SJSA1 (cell line): ENCODE measurements at places on chromosomes 12 and 14.

DNA sequence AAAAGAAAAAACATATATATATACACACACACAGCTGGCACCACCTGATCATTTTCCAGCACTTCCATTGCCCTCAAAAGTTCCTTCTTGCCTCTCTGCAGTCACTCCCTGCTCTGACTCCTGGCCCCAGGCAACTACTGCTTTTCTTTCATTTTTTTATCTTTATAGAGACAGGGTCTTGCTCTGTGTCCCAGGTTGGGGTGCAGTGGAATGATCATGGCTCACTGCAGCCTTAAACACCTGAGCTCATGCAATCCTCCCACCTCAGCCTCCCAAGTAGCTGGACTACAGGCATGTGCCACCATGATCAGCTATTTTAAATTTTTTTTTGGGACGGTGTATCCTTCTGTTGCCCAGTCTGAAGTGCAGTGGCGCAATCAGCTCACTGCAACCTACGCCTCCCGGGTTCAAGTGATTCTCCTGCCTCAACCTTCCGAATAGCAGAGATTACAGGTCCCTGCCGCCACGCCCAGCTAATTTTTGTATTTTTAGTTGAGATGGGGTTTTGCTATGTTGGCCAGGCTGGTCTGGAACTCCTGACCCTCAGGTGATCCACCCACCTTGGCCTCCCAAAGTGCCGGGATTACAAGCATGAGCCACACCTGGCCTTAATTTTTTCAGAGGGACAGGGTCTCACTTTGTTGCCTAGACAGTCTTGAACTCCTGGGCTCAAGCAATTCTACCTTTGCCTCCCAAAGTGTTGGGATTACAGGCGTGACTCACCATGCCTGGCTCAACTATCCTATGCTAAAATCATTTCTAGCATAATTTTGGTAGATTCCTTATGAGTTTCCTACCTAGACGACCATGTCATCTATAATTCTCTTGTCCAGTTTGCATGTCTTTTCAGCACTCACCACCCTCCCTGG, 7.8 kb downstream of the HSP90AA1 start:
- no peaks in the 10 kb centered on the region; the same call in 1 of the 2 replicates for H3K27me3 ChIP-seq
- peaks cover 66% of the 10 kb centered on the region for H3K36me3 ChIP-seq
- DNase-seq: no peak
- H3K4me1 ChIP-seq: peaks cover 10% of the 10 kb centered on the region
- H3K4me3 ChIP-seq: no peak overlapping the region
- no peak overlapping the region for H3K27ac ChIP-seq

DNA sequence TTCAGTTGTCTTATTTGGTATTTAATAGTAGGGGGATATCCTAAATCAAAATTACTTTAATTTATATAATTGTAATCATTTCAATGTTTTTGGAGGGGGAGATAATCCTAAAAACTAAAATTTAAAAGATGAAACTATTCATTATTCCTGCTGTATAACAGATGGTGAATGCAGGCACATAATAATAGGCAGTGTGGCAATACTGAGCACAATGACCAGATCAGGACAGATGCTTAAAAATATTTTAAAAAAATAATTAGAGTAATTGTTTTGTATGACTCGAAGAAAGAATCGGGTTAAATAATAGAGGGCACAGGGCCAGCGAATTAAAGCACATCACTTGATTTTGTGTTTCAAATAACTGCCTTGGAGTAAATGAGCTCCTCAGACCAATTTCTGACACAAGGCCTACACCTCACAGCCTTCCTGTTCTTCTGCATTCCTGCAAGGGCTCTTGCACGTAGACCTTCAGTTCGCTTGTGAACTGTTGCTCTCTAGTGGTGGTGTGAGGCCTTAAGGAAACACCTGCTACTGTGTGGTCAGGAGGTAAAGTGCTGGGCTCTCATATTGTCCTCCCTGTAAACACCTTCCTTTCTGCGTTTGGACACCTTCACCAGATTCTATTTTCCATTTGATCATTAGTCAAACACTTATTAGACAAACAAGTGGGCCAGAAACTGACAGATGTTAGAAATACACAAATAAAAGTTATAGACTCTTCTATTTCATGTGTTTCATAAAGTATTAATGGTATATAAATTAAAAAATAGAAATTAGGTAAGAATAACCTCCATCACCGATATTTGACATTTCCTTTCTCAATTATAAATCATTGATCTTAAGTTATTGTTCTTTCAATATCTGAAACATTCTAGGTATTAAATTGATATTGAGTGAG, 29.3 kb upstream of the KLRF1 start:
- H3K4me1 ChIP-seq: peaks cover 29% of the 10 kb centered on the region
- no peaks in the 10 kb centered on the region for H3K36me3 ChIP-seq
- H3K27ac ChIP-seq: no peak overlapping the region
- peak; percentile 25 for DNase-seq
- H3K27me3 ChIP-seq: no peaks in the 10 kb centered on the region

- H3K4me1 ChIP-seq: no peaks in the 10 kb centered on the region
- no peak overlapping the region for H3K4me3 ChIP-seq
- H3K36me3 ChIP-seq: no peaks in the 10 kb centered on the region
- H3K27me3 ChIP-seq: no peaks in the 10 kb centered on the region
- no peak overlapping the region for H3K27ac ChIP-seq
These were observed 541.8 kb upstream of the FBXO33 start for GRCh38 chr14:39974036-39974435.

DNA sequence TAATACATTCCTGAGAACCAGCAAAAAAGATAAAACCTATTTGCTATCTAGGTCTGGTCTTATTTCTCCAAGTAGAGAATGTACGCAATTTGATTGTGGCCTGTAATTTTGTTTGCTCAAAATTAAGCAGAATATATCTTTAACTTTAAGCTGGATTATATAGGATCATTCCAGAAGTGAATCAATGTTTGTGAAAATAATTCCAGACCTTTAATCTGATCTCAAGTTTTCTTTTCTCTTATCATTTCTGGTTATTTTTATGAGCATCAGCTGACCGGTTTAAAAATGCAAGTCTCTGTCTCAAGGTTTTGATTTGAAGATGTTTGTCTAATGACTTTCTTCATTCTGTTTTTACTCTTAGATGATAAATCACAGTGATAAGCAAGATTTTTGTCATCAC, 997.9 kb upstream of the FLRT2 start:
- no peak overlapping the region for H3K4me3 ChIP-seq
- H3K36me3 ChIP-seq: no peaks in the 10 kb centered on the region
- no peak for DNase-seq
- H3K4me1 ChIP-seq: no peaks in the 10 kb centered on the region

DNA sequence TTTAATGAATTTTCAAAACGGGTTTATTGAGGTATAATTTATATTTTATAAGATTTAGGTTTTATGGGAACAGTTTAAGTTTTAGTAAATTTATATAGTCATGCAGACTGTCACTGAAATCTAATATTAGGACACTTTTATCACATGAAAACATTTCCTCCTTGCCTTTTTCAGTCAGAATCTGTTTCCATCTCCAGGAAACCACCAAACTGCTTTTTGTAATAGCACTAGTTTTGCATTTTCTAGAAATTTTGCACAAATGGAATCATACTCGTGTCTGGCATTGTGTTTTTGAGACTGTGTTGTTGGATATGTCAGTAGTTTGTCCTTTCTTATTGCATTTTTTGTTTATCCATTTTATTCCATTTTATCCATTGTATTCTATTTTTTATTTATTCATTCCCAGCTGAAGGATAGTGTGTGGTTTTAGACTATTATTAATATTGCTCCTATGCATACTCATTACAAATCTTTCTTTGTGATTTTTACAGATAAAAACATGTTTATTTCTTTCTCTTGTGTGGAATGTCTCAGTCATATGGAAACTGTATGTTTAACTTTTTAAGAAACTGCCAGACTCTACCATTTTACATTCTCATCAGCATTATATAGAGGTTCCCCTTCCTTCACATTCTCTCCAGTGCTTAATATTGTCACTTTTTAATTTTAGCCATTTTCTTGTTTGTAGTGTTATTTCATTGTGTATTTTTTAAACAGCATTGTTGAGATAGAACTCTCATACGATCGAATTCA, 26.5 kb downstream of the PALS1 start:
- peaks cover 16% of the 10 kb centered on the region for H3K36me3 ChIP-seq
- H3K4me1 ChIP-seq: peaks cover 15% of the 10 kb centered on the region; the same call in 1 of the 2 replicates
- no peaks in the 10 kb centered on the region for H3K27me3 ChIP-seq
- no peak for DNase-seq
- no peak overlapping the region for H3K27ac ChIP-seq

DNA sequence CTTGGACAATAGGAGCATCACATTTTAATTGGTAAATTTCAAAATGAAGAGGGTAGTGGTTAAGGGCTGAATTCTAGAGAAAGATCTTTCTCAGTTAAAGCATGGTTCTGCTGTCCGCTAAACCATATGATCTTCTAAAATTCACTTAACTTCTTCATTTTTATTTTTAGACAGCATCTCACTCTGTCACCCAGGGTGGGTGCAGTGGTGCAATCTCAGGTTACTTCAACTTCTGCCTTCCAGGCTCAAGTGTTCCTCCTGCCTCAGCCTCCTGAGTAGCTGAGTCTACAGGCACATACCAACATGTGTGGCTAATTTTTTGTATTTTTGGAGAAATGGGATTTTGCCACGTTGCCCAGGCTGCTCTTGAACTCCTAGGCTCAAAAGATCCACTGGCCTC, 226.7 kb upstream of the ABCD2 start:
- H3K4me1 ChIP-seq: no peaks in the 10 kb centered on the region
- DNase-seq: no peak
- no peak overlapping the region for H3K27ac ChIP-seq

- 0 out of 2 replicates have a peak, but pooled peaks cover 4% of the 10 kb centered on the region for H3K27me3 ChIP-seq
- no peak overlapping the region for H3K4me3 ChIP-seq
- no peak overlapping the region for H3K27ac ChIP-seq
- H3K36me3 ChIP-seq: no peaks in the 10 kb centered on the region
- no peak for DNase-seq
These were observed 20.1 kb upstream of the PLEK2 start for GRCh38 chr14:67432050-67432564.

DNA sequence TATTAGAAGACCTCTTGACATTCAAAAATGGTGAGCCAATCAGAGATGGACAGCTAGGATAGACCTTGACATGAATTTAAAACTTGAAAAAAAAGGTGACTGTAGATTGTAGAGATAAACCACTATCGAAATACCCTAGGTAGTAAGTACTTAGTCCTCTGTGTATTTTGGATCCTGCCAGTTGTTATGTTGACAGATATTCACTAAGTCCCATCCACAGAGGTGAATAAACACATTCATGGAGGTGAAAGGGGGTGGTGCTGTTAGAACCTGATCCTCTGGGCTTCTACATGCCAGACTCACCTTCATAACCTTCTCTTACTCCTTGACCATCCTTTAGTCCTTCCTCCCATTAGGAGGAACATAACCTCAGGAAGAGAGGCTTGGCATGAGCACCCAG, 72.3 kb downstream of the OTX2 start:
- H3K36me3 ChIP-seq: no peaks in the 10 kb centered on the region
- no peak for DNase-seq
- H3K27me3 ChIP-seq: peaks cover 6% of the 10 kb centered on the region; the same call in 1 of the 2 replicates
- no peak overlapping the region for H3K27ac ChIP-seq

DNA sequence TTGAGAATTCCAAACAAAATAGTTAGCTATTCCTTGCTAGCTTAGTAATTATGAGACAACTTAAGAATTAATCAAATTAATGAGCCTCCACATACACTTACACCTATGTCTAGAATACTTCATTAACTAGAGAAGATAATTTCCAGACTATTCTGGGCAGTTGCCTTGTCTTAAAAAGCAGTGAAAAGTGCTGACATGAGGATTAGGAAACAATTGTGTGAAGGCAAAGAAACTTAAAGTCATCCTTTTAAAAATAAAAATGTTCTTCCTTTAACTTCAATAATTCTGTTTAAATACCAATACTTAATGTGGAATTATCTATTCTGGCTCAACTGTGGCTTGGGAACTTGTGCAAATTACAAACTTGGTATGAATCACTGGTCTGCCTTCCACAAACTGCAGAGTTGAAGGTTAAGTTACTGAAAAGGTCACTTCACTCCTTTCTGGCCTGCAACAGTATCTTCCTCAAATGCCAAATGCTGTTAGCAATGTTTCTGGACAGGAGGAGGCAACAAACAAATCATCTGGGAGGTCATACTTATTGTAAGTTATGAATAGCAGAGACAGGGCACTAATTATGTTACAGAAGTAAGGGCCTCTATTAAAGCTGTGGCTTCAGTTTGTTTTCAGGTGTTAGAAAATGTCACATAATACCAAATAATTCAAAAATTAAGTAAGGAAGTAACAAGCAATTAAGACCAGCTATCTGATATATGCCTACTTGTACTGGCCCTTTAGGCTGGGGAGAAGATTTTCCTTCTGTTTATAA, 19.2 kb downstream of the PPTC7 start:
- H3K36me3 ChIP-seq: peaks cover 8% of the 10 kb centered on the region
- no peak overlapping the region for H3K4me3 ChIP-seq
- DNase-seq: no peak
- H3K4me1 ChIP-seq: peaks cover 19% of the 10 kb centered on the region

GRCh38 chr12:65668981-65669695, 155.1 kb upstream of the HMGA2 start:
- no peaks in the 10 kb centered on the region for H3K27me3 ChIP-seq
- no peak overlapping the region for H3K27ac ChIP-seq
- H3K4me1 ChIP-seq: peaks cover 10% of the 10 kb centered on the region
- DNase-seq: no peak

DNA sequence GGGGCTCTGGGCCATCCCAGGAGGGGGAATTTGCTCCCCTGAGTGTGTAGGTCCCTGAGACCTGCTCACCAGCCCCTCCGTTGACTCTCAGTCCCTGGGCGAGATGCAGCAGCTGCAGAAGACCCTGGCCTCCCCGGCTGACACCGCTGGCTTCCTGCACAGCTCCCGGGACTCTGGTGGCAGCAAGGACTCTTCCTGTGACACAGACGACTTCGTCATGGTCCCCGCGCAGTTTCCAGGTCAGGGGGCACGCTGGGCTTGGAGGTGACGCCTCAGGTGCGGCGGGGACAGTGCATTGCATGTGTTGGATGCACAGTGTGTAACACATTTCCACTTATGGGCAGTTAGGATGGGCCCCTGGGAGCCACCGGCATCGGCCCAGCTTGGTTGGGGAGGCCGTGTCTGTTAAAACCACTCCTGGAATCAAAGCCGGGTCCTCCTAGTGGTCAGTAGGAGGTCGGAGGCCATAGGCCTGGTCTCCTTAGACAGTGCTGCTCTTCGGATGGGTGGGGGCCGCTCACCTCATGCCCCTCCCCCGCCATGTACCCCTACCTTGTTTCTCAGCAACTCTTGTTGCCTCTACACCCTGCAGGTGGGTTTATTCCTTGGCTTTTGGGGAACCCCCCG, 17.1 kb upstream of the PUS1 start:
- no peaks in the 10 kb centered on the region for H3K27me3 ChIP-seq
- H3K4me1 ChIP-seq: peaks cover 22% of the 10 kb centered on the region

DNA sequence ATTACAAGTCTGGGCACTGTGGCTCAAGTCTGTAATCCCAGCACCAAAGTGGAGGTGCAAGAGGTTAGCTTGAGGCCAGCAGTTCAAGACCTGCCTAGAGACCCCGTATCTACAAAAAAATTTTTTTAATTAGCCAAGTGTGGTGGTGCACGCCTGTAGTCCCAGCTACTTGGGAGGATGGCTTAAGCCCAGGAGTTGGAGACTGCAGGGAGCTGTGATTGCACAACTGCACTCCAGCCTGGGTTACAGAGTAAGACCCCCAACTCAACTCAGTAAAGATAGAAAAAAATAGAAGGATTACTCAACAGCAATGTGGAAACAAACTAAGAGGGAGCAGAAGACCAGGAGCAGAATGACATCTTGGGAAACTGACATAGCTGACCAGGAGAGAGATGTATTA, 13.3 kb downstream of the SBNO1 start:
- DNase-seq: no peak
- no peaks in the 10 kb centered on the region for H3K27me3 ChIP-seq
- H3K36me3 ChIP-seq: peaks cover 24% of the 10 kb centered on the region
- H3K4me1 ChIP-seq: no peaks in the 10 kb centered on the region; the same call in 1 of the 2 replicates
- H3K27ac ChIP-seq: no peak overlapping the region
